Colonic mucosa (tissue), 4 donors: ENCODE measurements at places on chromosomes 5 and 9. TPM values are rescaled to one million over a fixed set of nuclear protein-coding genes. Genes with fewer than 3 reads are reported as not detected.

Gene RNF180
- total RNA-seq, result 2.7 TPM

Gene PDCD1LG2
- total RNA-seq, result 0.15 TPM

Gene DND1
- 0.89 TPM for total RNA-seq

Gene ITGA2
- 18.3 TPM for total RNA-seq

Gene LCNL1
- total RNA-seq, result not detected

Gene ZNG1C
- total RNA-seq, result 29.6 TPM

DNA sequence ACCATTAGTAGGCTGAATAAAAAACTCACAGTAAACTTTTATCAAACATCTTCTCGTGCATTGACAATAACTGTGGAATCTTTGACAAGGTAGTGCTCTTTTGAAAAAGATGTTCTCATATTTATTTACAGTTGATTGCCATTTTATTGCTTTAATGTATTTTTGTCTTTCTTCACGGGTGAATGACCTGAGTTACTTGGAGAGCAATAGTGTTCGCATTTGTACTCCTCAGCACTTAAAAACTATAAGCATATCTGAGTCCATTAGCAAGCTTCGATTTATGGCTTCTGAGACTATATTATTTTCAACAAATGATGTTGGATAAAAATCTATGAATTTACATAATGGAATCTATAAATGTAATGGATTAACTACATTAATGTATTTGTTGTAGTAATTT lies 1012.3 kb downstream of the CDH9 start:
- H3K27me3 ChIP-seq, result no peaks in the 10 kb centered on the region
- DNase-seq, result no peak
- H3K4me1 ChIP-seq, result no peaks in the 10 kb centered on the region
- H3K4me3 ChIP-seq, result no peak overlapping the region
- no peak overlapping the region for H3K27ac ChIP-seq
- H3K36me3 ChIP-seq, result no peaks in the 10 kb centered on the region

DNA sequence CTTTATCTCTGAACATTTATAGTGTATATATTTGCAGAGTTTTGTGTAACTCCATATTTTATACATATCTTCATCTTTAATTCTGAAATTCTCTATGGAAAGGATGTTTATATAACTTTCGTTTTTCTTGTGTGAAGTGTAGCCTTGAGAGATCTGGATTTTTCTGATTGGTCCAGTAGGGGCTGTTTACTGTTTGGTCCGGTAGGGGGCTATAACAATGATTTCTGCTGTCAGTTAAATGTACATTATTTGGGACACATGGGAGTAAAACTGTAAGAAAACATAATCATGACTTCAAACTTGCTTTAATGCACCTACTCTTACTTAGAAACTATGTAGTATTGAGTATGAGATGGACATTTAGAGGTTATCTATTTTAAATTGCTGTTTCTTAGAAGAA lies 527.1 kb upstream of the ARRDC3 start:
- DNase-seq, result no peak
- H3K36me3 ChIP-seq, result no peaks in the 10 kb centered on the region
- H3K27ac ChIP-seq, result no peak overlapping the region

GRCh38 chr5:1952444-1953099 lies 69.8 kb upstream of the IRX4 start:
- no peak for DNase-seq
- no peak overlapping the region for H3K4me3 ChIP-seq
- no peaks in the 10 kb centered on the region for H3K27me3 ChIP-seq
- no peaks in the 10 kb centered on the region for H3K36me3 ChIP-seq

GRCh38 chr5:147427521-147428401 lies 82.1 kb downstream of the DPYSL3 start:
- H3K27me3 ChIP-seq, result no peaks in the 10 kb centered on the region
- H3K4me1 ChIP-seq, result no peaks in the 10 kb centered on the region
- no peak overlapping the region for H3K27ac ChIP-seq

DNA sequence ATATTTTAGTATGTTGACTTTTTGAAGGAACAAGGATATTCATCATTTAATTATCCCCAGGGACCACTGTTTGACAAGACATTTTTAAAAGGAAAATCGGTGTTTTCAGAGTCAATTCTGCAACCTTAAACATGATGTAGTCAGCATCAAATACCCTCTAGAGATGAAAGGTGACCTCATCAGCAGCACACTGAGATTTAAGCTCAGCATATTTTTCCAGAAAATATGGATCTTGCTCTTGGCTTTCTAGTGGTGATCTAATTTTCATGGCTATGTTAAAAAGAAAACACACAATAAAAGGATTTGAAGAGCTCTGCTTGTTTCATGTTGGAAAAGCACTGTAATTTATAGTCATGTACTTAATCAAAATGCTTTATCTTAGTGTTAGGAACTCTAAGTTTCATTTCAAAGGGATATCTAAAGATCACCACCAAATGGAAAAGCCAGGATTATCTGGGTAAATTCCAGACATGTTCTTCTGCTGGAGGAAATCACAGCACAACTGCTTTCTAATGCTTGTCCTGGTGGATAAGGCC lies 487.2 kb downstream of the ENC1 start:
- no peak overlapping the region for H3K4me3 ChIP-seq
- no peaks in the 10 kb centered on the region for H3K4me1 ChIP-seq
- H3K27me3 ChIP-seq, result no peaks in the 10 kb centered on the region
- DNase-seq, result no peak
- no peaks in the 10 kb centered on the region for H3K36me3 ChIP-seq
- H3K27ac ChIP-seq, result no peak overlapping the region

DNA sequence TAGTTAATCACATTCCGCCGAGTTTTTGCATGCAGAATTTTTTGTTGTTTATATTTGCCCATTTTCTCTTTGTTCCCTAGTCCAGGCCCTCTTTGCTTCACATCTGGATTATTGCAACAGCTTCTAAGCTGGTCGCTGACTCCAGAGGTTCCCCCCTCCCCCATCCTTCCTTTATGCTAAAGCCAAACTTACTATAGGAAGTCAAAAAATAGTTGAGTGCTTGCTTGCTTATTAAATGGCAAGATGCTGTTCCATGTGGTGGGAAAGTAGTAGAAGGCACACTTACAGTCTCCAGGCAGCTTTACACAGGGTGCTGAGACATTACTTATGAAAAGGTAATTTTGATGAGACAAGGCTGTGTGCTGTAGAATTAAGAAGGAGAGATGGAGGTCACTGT lies 1.3 kb downstream of the ZBTB34 start:
- H3K4me3 ChIP-seq, result peak overlapping the region; percentile 90
- peaks cover 10% of the 10 kb centered on the region for H3K36me3 ChIP-seq
- H3K27me3 ChIP-seq, result no peaks in the 10 kb centered on the region
- peak overlapping the region; percentile 91 for H3K27ac ChIP-seq
- DNase-seq, result no peak

GRCh38 chr9:134570151-134570621 lies 71.4 kb upstream of the COL5A1 start:
- H3K27ac ChIP-seq, result no peak overlapping the region
- no peaks in the 10 kb centered on the region for H3K36me3 ChIP-seq
- no peak overlapping the region for H3K4me3 ChIP-seq
- no peaks in the 10 kb centered on the region for H3K27me3 ChIP-seq
- H3K4me1 ChIP-seq, result no peaks in the 10 kb centered on the region
- no peak for DNase-seq

DNA sequence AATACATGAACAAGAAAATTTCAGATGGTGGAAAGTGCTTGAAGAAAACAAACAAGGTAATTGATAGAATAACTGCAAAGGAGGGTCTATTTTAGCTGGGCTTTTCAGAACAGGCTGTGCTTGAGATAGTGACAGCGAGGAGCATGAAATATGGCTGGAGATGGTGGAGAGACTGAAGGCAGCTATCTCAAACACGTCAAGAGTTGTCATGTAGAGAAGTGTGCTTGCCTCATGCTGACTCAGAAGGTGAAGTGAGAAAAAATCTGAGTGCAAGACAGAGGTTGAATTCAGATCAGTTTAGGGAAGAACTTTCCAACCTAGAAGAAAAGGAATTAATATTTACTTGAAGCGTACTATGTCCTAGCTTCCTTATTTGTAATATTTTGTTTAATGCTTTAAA lies 115.5 kb upstream of the RANBP3L start:
- no peaks in the 10 kb centered on the region for H3K4me1 ChIP-seq
- H3K27ac ChIP-seq, result no peak overlapping the region
- no peaks in the 10 kb centered on the region for H3K36me3 ChIP-seq
- no peak overlapping the region for H3K4me3 ChIP-seq
- H3K27me3 ChIP-seq, result no peaks in the 10 kb centered on the region

- no peak for DNase-seq
- H3K27ac ChIP-seq, result no peak overlapping the region
- H3K27me3 ChIP-seq, result no peaks in the 10 kb centered on the region
- H3K36me3 ChIP-seq, result no peaks in the 10 kb centered on the region
- H3K4me1 ChIP-seq, result no peaks in the 10 kb centered on the region
Observed at GRCh38 chr5:143674469-143674786, 137.5 kb upstream of the HMHB1 start.

- no peaks in the 10 kb centered on the region for H3K27me3 ChIP-seq
- DNase-seq, result no peak
- H3K27ac ChIP-seq, result no peak overlapping the region
- no peaks in the 10 kb centered on the region for H3K4me1 ChIP-seq
Observed at GRCh38 chr5:23139338-23140171, 286.4 kb upstream of the CDH12 start.

GRCh38 chr9:35136866-35137265 lies 21.2 kb upstream of the ATOSB start:
- no peaks in the 10 kb centered on the region for H3K27me3 ChIP-seq
- H3K4me1 ChIP-seq, result no peaks in the 10 kb centered on the region
- H3K36me3 ChIP-seq, result no peaks in the 10 kb centered on the region
- H3K4me3 ChIP-seq, result no peak overlapping the region

GRCh38 chr5:132528021-132528420 lies 15.3 kb downstream of the IL5 start:
- DNase-seq, result no peak
- H3K27ac ChIP-seq, result no peak overlapping the region

GRCh38 chr9:129840034-129840433 lies 4.8 kb downstream of the USP20 start:
- no peak overlapping the region for H3K27ac ChIP-seq
- no peak for DNase-seq
- H3K27me3 ChIP-seq, result no peaks in the 10 kb centered on the region
- no peaks in the 10 kb centered on the region for H3K36me3 ChIP-seq

GRCh38 chr9:127654619-127655018 lies 42.5 kb downstream of the STXBP1 start:
- no peaks in the 10 kb centered on the region for H3K4me1 ChIP-seq
- H3K27me3 ChIP-seq, result no peaks in the 10 kb centered on the region
- H3K4me3 ChIP-seq, result no peak overlapping the region
- no peaks in the 10 kb centered on the region for H3K36me3 ChIP-seq
- no peak overlapping the region for H3K27ac ChIP-seq

GRCh38 chr5:169628892-169629291 lies 8.2 kb upstream of the DOCK2 start:
- no peak overlapping the region for H3K4me3 ChIP-seq
- H3K27me3 ChIP-seq, result no peaks in the 10 kb centered on the region
- no peak for DNase-seq
- no peaks in the 10 kb centered on the region for H3K4me1 ChIP-seq
- H3K27ac ChIP-seq, result no peak overlapping the region

DNA sequence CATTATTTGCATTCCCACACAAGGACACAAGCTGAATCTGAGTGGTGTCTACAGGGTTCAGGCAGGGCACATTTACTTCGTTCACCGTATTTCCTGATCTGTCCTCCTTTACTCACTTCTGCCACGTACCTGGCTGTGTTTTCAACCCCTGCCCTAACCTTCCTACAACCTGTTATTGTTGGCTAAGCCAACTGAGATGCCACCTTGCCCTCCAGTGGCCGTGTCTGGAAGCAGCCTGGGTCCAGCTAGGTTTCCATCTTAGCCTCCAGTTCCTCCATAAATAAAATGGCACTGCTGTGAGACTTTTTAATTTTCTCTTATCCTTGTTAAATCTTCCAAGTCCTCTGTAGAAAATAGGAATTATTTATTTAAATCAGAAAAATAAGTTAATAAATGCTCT lies 64.8 kb downstream of the ATP10B start:
- H3K4me1 ChIP-seq, result no peaks in the 10 kb centered on the region
- H3K4me3 ChIP-seq, result no peak overlapping the region
- H3K36me3 ChIP-seq, result no peaks in the 10 kb centered on the region
- no peak overlapping the region for H3K27ac ChIP-seq

GRCh38 chr5:131413605-131414559 lies 150.0 kb downstream of the CDC42SE2 start:
- no peak for DNase-seq
- no peak overlapping the region for H3K4me3 ChIP-seq
- no peak overlapping the region for H3K27ac ChIP-seq
- H3K36me3 ChIP-seq, result no peaks in the 10 kb centered on the region
- no peaks in the 10 kb centered on the region for H3K4me1 ChIP-seq

DNA sequence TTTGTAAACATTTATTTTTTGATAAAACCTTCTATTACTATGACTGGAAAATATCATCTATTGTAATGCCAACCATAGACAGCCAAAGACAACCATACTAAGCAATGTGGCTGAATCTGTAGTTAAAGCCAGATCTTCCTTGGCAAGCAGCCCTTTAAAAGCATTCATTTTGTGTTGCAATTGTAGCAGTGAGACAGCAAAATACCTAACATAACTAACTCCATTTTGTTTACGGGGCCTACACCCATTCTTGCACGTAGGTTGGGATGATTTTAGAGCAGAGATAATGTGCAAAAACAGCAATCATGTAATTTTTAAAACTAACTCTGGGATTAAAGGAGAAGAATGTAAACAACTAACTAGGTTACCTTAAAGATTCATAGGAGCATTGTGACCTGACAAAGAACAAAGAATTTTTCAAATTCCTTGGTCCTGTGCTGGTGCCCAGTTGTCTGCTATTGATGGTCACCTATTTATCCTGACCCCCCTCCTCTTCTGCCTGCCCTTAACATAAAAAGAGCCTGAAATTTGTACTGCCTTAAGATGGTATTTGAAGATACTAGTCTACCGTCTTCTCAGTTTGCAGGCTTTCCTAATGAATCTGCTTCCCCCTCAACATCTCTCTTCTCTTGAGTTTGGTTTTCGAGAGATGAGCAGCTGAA lies 10.6 kb downstream of the IFNA1 start:
- H3K4me1 ChIP-seq, result no peaks in the 10 kb centered on the region
- H3K36me3 ChIP-seq, result no peaks in the 10 kb centered on the region
- no peaks in the 10 kb centered on the region for H3K27me3 ChIP-seq

- no peak overlapping the region for H3K27ac ChIP-seq
- H3K36me3 ChIP-seq, result no peaks in the 10 kb centered on the region
- no peak for DNase-seq
- no peaks in the 10 kb centered on the region for H3K27me3 ChIP-seq
Observed at GRCh38 chr5:176995122-176995490, 11.5 kb downstream of the UIMC1 start.

- peak; percentile 61 for DNase-seq
- no peaks in the 10 kb centered on the region for H3K36me3 ChIP-seq
- no peaks in the 10 kb centered on the region for H3K27me3 ChIP-seq
- H3K4me3 ChIP-seq, result peak overlapping the region; percentile 83
- peaks cover 10% of the 10 kb centered on the region for H3K4me1 ChIP-seq
Observed at GRCh38 chr9:33818167-33818846, 1.3 kb downstream of the UBE2R2 start.

- H3K27ac ChIP-seq, result no peak overlapping the region
- no peak for DNase-seq
- no peaks in the 10 kb centered on the region for H3K27me3 ChIP-seq
Observed at GRCh38 chr9:36207546-36208012, 16.9 kb downstream of the CLTA start.
